ENCODE measurements at places on chromosomes 6 and 20.

DNA sequence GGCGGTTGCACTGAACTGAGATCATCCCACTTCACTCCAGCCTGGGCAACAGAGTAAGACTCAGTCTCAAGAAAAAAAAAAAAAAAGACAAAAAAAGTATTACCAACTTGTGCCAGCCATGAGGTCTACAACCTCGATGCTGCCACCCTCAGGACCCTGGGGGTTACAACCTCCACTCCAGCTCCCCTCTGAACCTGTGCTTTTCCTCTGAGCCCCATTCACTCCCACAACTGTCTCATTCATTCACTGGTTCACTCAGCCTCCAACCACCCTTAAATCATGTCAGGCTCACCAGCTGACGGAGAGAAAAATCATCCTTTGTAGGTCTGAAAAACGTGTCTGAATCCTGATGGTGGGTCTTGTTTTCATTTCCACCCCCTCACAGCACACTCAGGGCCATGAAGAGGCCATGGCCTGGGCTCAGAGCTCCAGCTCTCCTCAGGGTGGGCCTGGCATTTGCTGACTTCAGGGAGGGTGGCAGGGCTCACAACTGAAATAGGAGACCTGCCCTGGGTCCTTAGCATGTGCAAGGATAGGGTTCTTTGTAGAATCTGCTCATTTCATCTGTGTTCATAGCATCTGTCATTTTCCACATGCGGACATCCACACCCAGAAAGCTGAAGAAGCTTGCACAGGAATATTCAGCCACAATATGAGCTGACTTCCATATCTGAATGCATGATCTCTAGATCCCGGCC lies 1.9 kb upstream of the ULBP1 start:
- DNase-seq = peak; percentile 50

GRCh38 chr6:71979911-71980310 lies 93.6 kb downstream of the RIMS1 start:
- DNase-seq = no peak

DNA sequence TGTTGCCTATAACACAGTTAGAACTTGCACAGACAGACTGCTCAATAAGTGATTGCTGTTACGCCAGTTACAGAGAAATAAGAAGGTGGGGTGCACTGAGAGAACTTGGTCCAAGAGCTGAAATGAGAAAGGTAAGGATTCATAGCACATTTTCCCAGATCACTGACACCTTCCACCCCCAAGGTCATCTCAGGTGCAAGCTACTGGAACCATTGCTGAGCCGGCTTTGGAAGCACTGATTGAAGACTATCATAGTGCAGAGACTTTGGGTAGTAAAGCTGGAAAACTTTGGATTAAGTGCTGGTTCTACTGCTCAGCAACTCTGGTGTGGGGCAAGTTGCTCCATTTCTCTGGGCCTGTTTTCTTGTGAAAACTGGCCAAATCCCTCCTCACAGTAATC lies 38.1 kb downstream of the STK35 start:
- DNase-seq = no peak

DNA sequence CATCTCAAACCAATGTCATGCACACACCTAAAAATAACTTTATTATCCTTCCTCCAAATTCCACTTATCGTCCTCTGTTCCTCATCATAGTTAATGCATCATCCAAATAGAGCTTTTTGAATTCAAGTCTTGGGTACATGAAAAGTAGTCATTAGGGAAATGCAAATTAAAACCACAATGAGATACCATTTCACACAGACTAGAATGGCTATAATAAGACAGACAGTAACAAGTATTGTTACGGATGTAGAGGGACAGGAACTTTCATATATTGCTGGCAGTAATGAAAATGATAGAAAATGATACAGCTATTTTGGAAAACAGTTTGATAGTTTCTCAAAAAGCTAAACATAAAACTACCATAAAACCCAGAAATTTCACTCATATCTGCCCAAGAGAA lies 59.1 kb downstream of the FHL5 start:
- DNase-seq = no peak

- DNase-seq = no peak
Measured at GRCh38 chr6:42020967-42021366, 29.4 kb upstream of the TAF8 start.

GRCh38 chr6:88238065-88238464 lies 71.9 kb upstream of the CNR1 start:
- peak; percentile 13 for DNase-seq

- DNase-seq = no peak
Measured at GRCh38 chr6:11802886-11803590, 24.4 kb upstream of the ADTRP start.

GRCh38 chr6:44254191-44255104 lies 2.9 kb downstream of the SLC35B2 start:
- peak; percentile 46 for DNase-seq

- no peak for DNase-seq
Measured at GRCh38 chr20:4488407-4489339, 233.0 kb upstream of the PRND start.

DNA sequence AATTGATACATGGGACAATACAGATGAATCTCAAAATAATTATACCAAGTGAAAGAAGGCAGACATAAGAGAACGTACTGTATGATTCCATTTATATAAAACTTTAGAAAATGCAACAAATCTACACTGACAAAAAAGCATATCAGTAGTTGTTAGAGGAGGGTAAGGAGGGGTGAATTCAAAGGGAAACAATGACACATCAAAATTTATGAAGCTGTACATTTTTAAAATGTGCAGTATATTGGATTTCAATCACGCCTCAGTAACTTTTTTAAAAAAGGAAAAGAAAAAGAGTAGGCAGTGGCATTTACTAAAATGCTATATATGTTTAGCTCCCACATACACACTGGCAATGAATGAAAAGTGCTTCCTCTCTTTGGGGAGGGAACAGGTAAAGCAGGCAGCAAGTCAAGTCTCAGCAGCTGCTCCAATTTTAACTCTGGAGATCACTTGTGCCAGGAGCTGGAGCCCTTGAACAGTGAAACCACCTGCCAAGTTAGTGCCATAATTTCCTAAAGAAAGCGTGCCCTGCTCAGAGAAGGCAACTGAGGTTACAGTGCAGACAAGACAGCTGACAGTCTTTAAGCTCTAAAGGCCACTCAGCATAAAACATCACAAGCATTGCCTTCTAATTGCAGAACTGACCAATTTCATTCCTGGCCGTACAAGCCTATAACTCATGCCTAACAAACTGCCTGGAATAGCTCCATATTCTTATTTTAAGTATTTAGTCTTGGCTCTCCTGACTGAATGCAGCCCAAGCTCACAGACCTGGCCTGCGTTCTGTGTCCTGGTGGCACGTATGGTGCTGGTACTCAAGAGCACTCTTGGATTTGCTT lies 10.9 kb downstream of the FKBP1A start:
- DNase-seq = no peak

DNA sequence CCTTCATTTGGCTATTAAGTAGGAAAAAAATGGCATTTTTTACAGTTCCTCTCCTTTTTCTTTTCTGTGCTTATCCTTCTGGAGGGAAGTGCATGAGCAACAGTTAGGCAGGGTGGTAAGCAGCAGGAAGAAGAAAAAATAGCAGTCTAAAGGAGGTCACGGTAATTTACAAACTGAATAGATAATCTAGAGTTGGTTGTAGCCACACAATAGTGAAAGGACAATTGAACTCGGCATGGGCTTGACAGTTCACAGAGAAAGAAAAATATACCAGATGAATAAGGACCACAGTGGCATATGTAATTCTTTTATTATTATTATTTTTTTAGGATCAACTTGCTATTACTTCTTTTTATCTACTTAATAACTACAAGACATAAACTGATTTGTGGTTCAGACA lies 358.6 kb downstream of the BTBD9 start:
- DNase-seq = no peak

DNA sequence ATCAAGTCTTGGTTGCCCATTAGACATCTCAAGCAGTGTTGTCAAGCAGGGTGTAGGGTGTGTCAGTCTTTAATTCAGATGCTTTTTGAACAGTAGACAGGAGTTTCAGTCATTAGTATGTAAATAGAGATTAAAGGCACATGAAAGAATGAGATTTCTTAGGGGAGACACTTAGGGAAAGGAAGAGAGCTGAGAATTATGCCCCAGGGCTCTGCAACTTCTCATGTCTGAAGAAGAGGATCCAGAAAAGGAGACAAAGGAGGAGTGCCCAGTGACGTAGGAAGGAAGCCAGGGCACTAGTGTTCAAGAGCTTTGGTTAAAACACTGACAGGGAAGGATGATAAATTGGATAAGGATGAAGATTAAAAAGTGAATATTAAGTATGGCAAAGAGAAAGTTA lies 569.7 kb downstream of the NKAIN2 start:
- no peak for DNase-seq

GRCh38 chr20:50844430-50845100 lies 49.7 kb downstream of the BCAS4 start:
- DNase-seq = peak; percentile 8

All from CD4-positive, alpha-beta T cell treated with Interleukin-21 for 1 hour (primary cell).